ENCODE measurements at places on chromosomes 7 and 10.

DNA sequence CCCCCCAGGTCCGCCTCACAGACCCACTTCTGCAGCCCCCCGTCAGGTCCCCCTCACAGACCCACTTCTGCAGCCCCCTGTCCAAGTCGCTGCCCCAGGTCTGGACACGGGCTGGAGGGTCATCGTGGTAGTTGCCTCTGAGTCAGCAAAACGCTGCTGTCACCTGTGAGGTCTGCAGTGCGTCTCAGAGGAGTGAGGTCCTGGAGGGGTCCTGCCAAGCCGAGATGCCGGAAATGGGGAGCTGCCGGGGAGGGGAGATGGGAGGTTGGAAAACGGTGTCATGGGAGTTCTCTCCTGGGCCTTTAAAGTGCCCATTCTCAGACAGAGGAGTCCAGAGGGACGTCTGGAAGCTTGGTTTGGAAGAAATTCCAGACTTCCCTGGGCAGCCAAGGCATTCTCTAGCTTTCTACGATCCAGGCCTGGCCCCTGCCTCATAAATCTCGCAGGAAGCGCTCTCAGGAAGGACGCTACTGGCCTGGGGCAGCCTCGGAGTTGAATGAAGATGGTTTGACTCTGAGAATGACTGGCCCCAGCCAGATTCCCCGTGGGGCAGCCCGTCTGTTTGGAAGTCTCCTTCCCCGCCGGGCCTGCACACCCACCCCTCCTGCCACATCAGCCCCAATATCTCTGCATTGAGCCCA, 38.7 kb downstream of the CALML3 start:
- DNase-seq, result peak; percentile 83

- DNase-seq, result peak; percentile 50
These were observed 752 bp downstream of the KLF14 start for GRCh38 chr7:130732980-130733930.

- DNase-seq, result peak; percentile 44
These were observed 22.2 kb upstream of the SH2B2 start for GRCh38 chr7:102264367-102264891.

- no peak for DNase-seq
These were observed 159.8 kb upstream of the STEAP1 start for GRCh38 chr7:89994483-89994882.

DNA sequence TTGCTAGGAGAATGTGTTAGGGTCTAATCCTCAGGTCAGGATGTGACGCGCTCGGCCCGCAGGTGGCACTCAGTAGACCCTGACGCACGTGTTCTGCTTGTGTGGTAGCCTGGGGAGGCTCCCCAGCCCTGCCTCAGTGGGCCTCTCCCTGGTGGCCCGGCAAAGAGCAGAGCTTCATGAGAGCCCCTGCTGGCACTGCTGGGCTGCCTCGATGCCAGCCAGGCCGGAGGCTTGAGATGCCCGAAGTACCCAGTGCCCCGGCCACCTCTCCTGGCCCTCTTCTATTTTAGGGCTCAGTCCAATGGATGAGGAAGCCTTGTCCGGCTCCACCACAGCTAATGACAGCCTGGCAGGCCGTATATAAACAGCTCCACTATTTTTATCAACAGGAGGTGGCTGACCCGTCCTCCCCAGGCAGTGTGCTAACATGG, 42.0 kb downstream of the PRF1 start:
- DNase-seq, result no peak

DNA sequence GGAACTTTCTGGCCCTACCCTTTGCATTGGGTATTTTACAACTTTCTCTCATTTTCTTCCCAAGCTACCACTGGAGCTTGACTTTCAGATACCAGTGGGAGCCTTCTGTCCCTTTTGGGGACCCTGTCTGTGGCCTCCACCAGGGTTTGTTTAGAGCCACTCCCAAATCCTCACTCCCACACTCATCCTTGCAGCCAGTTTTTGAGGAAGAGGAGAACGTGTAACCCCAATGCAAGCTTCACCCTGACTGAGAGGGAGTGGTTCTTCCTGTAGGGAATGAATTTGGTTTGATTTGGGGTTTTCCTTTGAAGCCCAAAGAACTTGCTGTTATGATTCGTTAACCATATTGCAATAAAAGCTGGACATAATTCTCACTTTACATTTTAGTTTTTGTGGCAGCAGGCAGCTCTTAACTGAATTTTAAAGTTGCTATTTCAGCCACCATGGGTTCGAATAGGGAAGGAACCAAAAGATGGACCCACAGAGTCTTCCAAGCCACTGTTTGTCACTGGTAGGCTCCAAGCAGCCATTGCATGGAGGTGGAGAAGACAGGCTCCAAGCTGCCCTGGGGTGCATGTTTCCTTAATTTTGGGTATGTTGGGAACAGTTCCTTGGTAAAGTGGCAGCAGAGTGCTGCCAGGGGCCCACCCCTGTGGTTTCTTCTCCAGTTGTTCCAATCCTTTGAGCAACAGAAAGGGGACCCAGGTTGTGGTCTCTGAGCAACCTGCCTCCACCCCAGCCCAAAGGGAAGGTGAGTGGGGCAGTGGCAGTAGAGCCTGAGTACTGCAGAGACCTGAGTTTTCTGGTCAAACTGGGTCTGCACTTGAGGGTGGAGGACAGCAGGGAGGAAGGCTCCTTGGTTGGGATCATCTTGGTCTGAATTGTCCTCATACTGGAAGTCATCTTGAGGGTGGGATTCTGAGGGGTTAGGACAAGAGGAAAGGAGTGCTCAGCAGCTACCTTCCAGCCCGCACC, 5.1 kb downstream of the EVX1 start:
- DNase-seq, result no peak

GRCh38 chr10:113524539-113525490, 28.0 kb upstream of the HABP2 start:
- peak; percentile 42 for DNase-seq

GRCh38 chr10:110641256-110641655, 2.9 kb upstream of the RBM20 start:
- DNase-seq, result peak; percentile 89

- no peak for DNase-seq
These were observed 235.3 kb downstream of the CCDC3 start for GRCh38 chr10:12766223-12766622.

GRCh38 chr7:138478499-138478908, 18.4 kb downstream of the TRIM24 start:
- DNase-seq, result no peak

- DNase-seq, result no peak
These were observed 14.7 kb downstream of the COL1A2 start for GRCh38 chr7:94409200-94409948.

GRCh38 chr10:64586934-64587503, 1065.8 kb downstream of the REEP3 start:
- DNase-seq, result no peak

DNA sequence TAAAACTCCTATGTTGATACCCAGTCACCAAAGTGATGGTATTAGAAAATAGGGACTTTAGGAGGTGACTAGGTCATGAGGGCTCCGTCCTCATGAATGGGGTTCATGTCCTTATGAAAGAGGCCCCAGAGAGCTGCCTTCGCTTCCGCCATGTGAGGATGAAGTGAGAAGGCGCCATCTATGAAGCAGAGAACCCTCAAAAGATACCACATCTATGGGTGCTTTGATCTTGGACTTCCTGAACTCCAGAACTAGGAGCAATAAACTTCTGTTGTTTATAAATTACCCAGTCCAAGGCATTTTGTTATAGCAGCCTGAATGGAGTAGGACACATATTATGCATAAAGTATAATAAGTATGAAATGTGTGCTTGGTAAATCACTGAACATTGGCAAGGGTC, 8.1 kb upstream of the PDSS1 start:
- no peak for DNase-seq

GRCh38 chr10:78762086-78762630, 306.6 kb upstream of the ZMIZ1 start:
- DNase-seq, result no peak

- DNase-seq, result no peak
These were observed 58.7 kb upstream of the BTRC start for GRCh38 chr10:101295261-101295660.

GRCh38 chr7:150631866-150632864, at the start of gene GIMAP6:
Gene GIMAP6 (minus strand): TSS chr7:150632385. CDS start chr7:150630142, 2,243 bp downstream.
- no peak for DNase-seq

GRCh38 chr10:73522263-73522662, 26.4 kb upstream of the PPP3CB start:
- no peak for DNase-seq

- DNase-seq, result peak; percentile 38
These were observed 67.7 kb upstream of the AQP1 start for GRCh38 chr7:30843741-30844482.

GRCh38 chr7:118080947-118081346, 103.0 kb upstream of the LSM8 start:
- DNase-seq, result peak; percentile 1

DNA sequence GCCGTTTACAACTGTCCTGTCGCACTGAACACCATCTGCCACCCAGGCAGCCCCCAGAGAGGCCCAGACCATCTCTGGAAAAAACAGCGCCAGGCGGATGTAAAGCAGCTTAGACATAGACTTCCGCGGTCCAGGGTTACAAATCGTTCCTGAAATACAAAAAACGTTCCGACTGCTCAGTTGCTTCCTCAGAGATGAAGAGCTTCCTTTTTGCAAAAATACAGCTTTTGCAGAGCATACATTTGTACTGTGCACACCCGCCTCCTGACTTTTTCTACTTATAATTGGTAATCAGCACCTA, 11.4 kb downstream of the DAGLB start:
- DNase-seq, result no peak

DNA sequence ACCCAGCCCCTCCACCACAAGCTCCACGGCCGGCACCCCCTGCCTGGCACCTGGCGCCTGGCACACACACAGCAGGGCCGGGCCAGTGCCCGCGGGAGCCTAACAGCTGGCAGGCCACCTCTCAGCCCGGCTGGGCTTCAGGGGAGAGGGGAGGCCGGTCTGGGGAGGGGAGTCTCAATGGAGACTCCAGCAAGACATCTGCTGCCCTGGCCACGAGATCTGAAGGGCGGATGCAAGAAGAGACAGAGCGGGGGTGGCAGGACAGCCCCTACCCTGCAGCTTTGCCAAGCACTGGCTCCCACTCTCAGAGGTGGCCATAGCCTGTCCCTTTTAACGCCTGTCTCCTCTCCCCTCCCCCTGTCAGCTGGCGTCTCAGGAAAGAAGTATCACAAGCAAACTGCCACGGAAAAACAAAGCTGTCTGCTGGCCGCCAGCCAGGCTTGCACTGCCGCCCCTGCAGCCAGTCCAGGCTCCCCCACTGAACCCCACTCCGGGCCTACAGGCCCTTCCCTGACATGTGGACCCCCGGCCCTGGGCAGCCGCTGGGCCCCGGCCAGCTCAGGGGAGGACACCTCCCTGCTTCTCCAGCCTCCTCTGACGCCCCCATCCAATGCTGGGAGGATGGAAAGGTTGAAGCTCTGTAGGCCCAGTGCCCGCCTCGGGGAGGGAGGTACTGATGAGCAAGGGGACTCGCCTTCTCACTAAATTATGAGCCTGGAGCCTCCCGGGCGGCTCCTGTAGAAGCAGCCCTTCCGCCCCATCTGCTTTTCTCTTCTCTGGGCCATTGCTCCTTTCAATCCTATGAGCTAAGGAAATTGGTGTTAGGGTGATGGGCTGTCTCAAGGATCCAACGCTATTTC, 178.4 kb downstream of the ARHGAP12 start:
- DNase-seq, result no peak

DNA sequence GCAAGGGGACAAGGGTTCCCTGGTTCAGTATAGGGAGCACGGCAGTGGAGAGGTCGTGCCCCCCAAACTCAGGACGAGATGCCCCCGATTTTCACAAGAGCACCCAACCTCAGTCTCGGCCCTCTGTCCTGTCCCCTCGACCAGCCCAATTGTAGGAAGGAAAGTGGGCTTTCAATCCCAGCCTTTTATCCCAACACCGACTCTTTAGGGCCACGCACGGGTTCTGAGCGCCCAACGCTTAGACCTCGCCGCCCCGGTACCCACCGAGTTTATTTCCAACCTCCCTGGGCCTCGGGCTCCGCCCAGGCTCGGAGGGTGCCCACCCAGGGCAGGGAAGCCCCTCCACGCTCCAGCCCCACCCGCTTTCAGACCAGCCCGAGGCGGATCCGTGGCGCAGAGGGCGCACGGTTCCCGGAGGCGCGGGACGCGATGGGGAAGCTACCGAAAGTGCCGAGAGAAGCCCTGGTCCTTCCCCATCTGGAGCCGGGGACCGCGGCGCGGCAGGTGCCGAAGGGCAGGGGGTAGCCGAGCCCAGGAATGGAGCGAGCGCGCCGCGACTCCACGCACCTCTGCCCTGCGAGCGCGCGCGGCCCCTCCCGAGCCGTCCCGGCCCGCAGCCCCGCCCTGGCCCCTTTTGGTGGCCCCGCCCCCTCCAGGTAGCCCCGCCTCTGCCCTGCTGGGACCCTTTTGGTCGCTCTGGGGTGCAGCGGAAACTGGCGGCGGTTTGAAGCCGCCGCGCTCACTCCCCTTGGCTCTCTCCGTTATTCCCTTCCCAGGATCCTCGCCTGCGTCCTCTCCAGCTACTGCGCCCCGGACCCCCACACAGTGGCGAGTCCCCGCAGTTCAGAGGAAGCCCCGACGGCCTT, 20.4 kb downstream of the GRID2IP start:
- no peak for DNase-seq

- peak; percentile 61 for DNase-seq
These were observed 455.3 kb downstream of the REEP3 start for GRCh38 chr10:63976538-63976937.

DNA sequence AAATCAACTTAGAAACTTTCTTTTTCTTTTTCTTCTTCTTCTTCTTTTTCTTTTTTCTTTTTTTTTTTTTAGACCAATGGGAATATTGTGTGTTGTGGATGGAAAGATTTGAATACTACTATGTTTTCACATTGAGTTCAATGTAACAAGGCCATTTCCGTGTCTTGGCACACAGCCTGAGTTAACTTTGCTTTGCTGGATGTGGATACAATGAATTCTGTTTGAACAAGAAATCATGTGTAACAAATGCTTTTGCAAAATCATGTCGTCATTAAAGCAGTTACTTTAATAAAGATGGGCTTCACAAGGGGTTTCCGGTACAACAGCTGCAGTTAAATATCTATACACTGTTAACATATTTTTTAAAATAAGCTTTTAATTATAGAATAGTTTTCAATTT, 13.5 kb upstream of the ENTPD1 start:
- no peak for DNase-seq

GRCh38 chr7:149789101-149789500, 15.7 kb upstream of the ZNF467 start:
- DNase-seq, result no peak

GRCh38 chr7:135193615-135194081, 17.7 kb downstream of the WDR91 start:
- no peak for DNase-seq
